Astrocyte of the spinal cord (primary cell): ENCODE measurements at places on chromosomes 11 and 22.

- DNase-seq, result no peak
Measured at GRCh38 chr11:445765-446588, 4.1 kb upstream of the PTDSS2 start.

- DNase-seq, result no peak
Measured at GRCh38 chr11:20844216-20844615, 174.8 kb downstream of the NELL1 start.

GRCh38 chr11:121572571-121573059, 119.8 kb upstream of the SORL1-AS1 start:
- no peak for DNase-seq

DNA sequence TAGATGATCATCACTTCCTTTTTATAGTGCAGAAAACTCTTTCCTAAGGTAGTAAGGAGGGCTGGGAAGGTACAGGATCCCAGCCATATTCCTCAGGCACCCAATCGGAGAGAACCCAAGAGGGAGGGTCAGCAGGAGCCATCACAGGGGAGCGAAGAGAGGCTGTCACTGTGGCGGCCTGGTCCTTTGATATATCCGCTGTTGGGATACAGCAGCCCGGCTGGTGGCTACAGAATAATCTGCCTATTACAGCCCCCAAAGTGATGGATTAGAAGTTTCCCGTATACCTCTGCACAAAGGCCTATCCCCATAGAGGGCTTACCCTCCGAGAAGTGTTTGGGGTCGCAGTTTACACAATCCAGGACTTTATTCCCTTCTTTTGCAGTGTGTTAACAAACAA, 48.5 kb downstream of the OR4D9 start:
- DNase-seq, result no peak

DNA sequence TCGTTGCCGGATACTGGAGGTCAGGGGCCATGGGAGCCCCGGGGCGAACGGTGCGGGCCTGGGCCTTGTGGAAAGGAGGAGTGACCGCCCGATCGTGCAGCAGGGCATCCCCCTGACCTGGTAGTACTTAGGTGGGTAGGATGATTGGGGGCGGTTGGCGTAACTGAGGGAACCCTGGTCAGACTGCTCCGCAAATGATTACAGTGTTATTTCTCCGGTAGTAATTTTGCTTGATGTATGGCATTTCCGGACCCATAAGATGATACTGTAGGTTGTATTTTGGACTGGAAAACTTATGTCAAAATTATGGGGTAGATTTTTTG, 762 bp downstream of the MTMR3 start:
- peak; percentile 18 for DNase-seq
